ENCODE measurements at places on chromosomes 2 and 18.

DNA sequence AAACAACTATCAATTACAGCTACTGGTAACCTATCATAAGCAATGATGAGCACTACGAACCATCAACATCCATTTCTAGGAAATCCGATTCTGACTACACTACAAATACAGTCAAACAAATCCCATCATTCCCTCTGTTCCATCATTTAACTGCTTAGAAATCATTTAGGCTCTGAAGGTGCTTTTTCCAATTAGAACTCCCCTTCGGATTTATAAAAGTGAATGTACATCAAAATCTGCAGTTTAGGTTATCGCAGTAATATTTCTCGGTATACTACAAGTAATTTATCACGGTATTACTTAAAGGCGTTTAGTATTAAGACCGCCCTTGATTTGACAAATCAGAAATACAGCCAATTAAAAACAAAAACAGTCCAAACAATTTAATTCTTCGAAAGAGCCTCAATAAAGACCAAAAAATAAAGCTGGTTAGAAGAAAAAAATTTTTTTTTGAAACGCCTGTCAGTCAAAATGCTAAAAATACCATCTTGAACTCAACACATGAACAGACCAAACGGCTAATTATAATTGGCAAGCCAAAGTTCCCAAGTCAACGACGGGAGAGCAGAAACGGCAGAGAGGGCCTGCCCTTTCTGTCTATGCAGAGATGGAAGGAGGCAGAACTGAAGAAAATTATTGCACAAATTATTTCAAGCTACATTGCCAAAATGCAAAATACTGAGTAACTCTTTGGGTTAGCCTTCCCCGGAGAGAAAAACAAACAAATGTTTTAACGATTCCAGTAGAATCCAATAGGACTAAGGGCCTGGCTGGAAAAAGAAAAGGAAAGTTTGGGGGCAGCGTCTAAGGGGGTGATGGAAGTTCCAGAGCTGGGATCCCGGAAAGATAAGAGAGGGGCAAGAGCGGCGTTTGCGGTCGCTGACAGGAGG, 1.2 kb downstream of the VPS54 start:
- DNase-seq = peak; percentile 42

DNA sequence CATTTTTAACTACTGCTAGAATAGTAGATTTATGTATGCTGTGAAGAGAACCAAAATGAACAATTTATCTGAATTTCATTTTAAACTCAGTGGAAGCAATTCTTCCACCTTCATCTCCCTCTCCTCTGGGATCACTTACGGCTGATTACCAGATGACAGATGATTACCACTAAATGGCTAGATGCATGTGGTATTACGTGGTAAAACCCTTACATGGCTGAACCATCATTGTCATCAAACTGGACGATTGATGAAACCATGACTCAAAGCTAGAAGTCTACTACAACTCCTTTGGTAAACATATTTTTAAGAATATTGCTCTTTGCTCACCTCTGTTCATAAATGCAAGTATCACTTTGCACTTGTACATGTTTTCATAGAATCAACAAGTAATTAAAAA, 48.5 kb upstream of the DOCK10 start:
- no peak for DNase-seq

DNA sequence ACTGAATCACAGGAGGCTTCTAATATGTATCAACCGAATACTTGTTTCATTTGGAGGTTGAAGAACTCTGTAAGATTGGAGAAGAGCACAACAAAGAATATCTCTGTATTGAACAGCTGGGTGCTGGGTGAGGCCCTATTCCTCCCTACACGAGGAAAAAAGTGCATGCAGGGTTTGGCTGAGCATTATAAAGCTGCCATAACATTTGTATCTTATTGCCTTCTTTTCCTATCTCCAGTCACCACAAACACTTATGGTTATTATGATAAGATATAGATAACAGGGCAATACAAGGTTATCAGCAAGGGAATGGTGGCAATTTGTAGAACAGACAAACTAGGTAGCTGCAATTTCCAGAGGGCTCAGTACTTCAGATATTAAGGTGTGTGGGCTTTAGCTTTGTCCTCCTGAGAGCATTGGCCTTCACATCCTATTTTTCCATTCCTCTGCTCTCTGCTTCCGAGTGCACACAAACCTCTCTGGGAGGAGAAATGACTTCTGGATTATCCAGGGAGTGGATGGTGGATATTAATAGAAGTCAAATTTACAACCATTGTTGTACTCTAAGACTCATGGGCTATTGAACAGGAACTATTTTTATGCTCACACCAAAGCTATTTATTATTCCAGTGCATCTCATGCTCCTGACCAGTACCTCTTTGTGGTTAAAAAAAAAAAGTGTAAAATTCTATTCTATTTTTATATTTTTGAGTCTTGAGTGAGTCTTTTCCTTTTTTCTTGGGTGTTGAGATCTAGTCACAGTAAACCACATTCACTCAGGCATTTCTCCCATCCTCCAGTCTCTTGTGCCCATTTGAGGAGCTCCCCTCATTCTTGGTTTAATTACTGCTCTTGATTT, 248.4 kb downstream of the ETAA1 start:
- DNase-seq = no peak

GRCh38 chr2:68689553-68690537, 44.8 kb upstream of the ARHGAP25 start:
- DNase-seq = no peak

GRCh38 chr2:127506510-127506909, 19.8 kb downstream of the IWS1 start:
- DNase-seq = no peak

- peak; percentile 29 for DNase-seq
These were observed 676 bp downstream of the SH3BP4 start for GRCh38 chr2:234952270-234953115.

GRCh38 chr2:16608661-16609643, 56.7 kb downstream of the CYRIA start:
- DNase-seq = peak; percentile 87

- DNase-seq = no peak
These were observed 716.2 kb upstream of the VRK2 start for GRCh38 chr2:57330447-57330846.

- DNase-seq = peak; percentile 46
These were observed 70.3 kb upstream of the CCDC85A start for GRCh38 chr2:56113382-56113975.

DNA sequence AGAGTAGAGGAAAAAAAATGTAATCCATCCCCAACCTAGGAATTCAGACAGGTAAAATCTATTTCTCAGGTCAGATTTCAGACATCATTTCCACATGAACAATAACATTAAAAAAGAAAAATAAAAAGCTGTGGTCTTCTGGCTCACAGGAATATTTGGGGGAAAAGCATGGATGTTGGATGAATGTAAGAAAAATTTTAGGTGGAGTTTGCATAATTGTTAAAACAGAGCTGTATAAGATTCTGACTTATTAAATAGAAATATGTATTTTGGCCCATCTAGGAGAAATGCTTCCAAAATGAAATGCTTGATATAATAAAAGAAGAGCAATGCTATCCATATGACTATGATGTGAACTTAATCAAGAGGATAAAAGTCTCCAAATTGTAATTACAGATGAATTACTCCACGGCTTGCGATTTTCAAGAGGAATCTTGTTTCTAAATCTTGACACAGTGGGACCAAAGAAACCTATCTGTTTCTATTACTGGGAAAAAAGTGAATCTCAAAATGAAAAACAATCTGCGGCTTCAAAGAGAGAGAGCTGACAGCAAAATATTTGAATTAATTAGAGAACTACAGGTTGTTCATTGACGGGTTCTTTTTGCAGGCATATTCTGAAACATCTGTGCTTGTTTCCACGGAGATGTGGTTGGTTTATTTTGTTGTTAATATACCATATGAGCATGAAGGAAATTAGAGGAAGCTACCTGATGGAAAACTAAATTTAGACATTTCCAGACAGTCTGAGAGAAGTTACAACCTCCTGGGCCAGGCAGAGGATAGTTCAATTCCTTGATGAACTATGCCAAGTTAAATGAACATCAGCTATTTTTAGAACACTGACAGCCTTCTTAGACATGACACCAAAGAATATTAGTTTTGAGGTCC, 468.7 kb downstream of the PID1 start:
- no peak for DNase-seq

DNA sequence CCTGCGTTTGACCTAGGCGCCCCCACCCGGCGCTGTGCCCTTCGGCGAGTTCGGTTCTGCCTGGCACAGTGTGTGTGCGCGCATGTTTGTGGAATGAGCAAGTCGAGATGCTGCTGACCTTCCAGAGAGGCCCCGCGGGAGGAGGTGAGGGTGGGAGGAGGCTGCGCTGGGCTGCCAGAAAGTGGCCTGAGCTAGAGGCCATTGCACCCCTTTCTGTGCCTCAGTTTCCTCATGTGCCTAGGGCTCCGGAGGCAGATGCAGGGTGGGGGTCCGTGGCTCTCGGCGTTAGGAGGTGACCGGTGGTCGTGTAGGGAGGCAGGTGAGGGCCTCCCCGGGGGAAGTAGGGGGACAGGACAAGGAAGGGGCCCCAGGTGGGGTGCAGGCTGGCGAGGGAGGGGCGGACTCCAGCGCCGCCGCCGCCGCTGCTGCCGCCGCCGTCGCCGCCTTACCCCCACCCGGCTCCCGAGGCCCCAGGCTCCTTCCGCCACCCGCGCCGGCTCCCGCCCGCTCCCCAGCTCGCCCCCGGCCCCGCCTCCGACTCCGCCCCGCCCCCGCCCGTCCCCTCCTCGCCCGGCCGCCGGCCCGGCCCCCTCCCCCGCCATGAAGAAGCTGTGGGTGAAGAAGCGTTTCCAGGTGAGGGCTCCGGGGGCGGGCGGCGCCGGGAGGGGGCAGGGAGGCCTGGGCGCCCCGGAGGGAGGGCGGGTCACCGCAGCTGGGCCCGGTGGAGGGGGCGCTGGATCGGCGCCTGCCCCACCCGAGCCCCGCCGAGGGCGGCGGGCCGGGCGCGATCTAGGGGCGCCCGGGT, 7.0 kb downstream of the SPEG start:
- DNase-seq = peak; percentile 69

DNA sequence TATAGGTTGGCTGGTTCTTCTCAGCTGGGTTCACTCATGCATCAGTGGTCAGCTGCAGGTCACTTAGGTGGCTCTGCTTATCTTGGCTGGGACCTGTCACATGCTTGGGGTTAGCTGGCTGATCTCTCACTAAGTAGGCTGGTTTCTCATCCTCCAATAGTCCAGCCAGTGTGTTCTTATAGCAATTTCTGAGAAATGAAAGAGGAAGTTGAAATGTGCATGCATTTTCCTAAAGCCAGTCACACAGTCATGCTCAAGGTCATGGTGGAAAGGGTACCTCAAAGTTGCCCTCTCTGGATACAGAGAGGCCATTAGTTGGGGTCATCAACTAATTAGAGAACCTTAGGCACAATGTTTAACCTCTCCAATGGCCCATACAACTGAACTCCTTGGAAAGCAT, 64.4 kb downstream of the KLHL29 start:
- no peak for DNase-seq

DNA sequence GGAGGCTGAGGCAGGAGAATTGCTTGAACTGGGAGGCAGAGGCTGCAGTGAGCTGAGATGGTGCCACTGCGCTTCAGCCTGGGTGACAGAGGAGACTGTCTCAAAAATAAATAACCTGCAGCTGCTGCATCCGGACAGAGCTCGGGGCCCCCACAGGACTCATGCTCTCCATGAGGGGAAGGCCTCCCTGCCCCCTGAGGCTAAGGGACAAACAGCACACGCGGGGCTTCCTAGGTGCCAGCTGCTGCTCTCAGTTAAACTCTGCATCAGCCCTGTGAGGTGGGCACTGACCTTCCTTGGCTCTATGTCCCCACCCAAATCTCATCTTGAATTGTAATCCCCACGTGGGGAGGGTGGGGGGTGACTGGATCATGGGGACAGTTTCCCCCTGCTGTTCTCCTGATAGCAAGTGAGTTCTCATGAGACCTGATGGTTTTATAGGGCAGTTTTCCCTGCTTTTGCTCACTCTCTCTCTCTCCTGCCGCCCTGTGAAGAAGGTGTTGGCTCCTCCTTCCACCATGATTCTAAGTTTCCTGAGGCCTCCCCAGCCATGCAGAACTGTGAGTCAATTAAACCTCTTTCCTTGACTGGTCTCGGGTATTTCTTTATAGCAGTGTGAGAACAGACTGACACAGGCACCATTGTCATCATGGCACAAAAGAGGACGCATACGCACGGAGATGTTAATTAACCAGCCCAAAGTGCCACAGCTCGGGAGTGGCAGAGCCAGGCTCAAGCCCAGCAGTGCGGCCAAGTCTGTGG, 49.9 kb upstream of the TAF1B start:
- no peak for DNase-seq

- no peak for DNase-seq
These were observed 420.6 kb downstream of the IRS1 start for GRCh38 chr2:226378753-226379705.

GRCh38 chr2:22890132-22890531, 494.8 kb upstream of the KLHL29 start:
- DNase-seq = peak; percentile 90

GRCh38 chr2:71696381-71696780, 243.0 kb downstream of the DYSF start:
- no peak for DNase-seq

Measured in NCI-H146 (cell line).